CD4-positive, CD25-positive, alpha-beta regulatory T cell (primary cell): ENCODE measurements at places on chromosomes 3 and 15. TPM values are rescaled to one million over a fixed set of nuclear protein-coding genes. Genes with fewer than 3 reads are reported as not detected.

- no peaks in the 10 kb centered on the region for H3K4me1 ChIP-seq
- no peak overlapping the region for H3K4me3 ChIP-seq
- peaks cover 9% of the 10 kb centered on the region for H3K27me3 ChIP-seq
- no peak overlapping the region for H3K27ac ChIP-seq
Observed at GRCh38 chr15:60611592-60612346, 132.8 kb upstream of the ICE2 start.

- no peak overlapping the region for H3K27ac ChIP-seq
- DNase-seq: no peak
- peak overlapping the region; percentile 27 for H3K4me3 ChIP-seq
- H3K36me3 ChIP-seq: peaks cover 64% of the 10 kb centered on the region
- peaks cover 46% of the 10 kb centered on the region for H3K4me1 ChIP-seq
- no peaks in the 10 kb centered on the region for H3K27me3 ChIP-seq
Observed at GRCh38 chr15:78881681-78882080, 9.0 kb downstream of the MORF4L1 start.

DNA sequence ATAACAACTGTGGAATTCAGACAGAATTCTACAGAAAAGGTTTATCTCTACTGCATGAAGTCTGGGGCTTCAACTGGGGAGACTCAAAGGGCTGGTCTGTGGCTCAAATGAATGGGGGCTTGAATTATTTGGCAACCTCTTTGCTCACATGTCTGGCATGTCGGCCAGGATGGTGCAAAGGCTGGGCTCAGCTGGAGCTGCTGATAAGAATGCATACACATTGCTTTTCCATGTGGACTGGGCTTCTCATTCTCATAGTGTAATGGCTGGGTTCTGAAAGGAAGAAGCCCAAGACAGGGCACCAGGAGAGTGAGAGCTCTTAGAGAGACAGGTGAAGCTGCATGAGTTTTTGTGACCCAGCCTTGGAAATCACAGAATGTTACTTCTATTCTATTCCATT lies 194.3 kb upstream of the SGO1 start:
- H3K4me3 ChIP-seq: no peak overlapping the region
- H3K36me3 ChIP-seq: no peaks in the 10 kb centered on the region
- H3K27ac ChIP-seq: no peak overlapping the region
- H3K27me3 ChIP-seq: no peaks in the 10 kb centered on the region

CFAP92 gene
- total RNA-seq: not detected

RETNLB gene
- total RNA-seq: not detected
